IPS DF 6.9 (cell line): ENCODE measurements at places on chromosomes 7 and 10.

- peaks cover 2% of the 10 kb centered on the region; the same call in 1 of the 2 replicates for H3K4me1 ChIP-seq
- H3K36me3 ChIP-seq = no peaks in the 10 kb centered on the region
- no peak for DNase-seq
- no peak overlapping the region for H3K4me3 ChIP-seq
- H3K27ac ChIP-seq = no peak overlapping the region
Observed at GRCh38 chr10:42871823-42872222, 89.2 kb downstream of the BMS1 start.

GRCh38 chr10:16847644-16848043, 30.4 kb upstream of the RSU1 start:
- H3K27me3 ChIP-seq = no peaks in the 10 kb centered on the region
- H3K4me1 ChIP-seq = no peaks in the 10 kb centered on the region
- no peaks in the 10 kb centered on the region for H3K36me3 ChIP-seq
- DNase-seq = no peak
- no peak overlapping the region for H3K4me3 ChIP-seq
- H3K27ac ChIP-seq = no peak overlapping the region

DNA sequence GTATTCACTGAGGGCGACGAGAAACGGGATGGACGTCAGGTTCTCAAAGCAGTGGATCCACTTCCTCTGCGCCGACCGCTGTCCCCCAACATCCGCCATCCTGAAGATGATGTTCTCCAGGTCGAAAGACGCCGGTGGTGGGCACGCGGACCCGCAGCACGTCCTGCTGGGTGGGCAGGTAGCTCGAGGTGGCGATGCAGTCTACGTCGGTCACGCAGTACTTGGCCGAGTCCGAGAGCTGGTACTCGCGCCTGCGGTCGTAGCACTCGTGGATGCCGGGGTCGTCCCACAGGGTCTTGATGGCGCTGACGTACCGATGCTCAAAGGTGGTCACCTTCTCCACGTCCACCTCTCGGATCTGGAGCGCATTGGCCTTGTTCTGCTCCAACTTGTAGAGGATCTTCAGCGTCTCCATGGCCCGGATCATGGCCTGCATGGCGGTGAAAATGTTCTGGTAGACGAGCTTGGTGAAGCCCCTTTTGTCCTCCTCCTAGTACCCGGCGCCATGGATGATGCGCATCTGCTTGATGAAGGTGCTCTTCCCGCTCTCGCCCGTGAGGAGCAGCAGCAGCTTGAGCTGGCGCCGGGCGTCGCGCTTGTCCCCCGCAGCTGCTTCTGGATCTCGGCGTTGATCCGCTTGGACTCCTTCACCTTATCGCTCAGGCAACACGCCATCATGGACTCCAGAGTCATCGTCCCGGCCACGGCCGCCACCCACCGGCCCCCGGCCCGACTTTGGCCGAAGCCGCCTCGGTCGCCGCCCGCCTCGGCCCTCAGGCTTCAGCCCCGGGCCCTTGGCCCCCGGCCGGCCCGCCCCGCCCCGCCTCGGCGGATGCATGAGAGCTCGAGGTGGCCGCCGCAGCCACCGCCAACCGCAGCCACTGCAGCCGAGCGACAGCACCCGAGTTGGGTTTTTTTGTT, 122.9 kb upstream of the KCTD7 start:
- no peak overlapping the region for H3K27ac ChIP-seq
- H3K27me3 ChIP-seq = no peaks in the 10 kb centered on the region
- H3K4me3 ChIP-seq = no peak overlapping the region
- no peaks in the 10 kb centered on the region for H3K36me3 ChIP-seq

- H3K4me1 ChIP-seq = no peaks in the 10 kb centered on the region
- DNase-seq = no peak
- H3K27me3 ChIP-seq = no peaks in the 10 kb centered on the region
- no peaks in the 10 kb centered on the region for H3K36me3 ChIP-seq
Observed at GRCh38 chr10:62613424-62613823, 191.1 kb upstream of the ADO start.

- no peak overlapping the region for H3K27ac ChIP-seq
- H3K4me1 ChIP-seq = no peaks in the 10 kb centered on the region
- no peak for DNase-seq
- H3K27me3 ChIP-seq = peaks cover 22% of the 10 kb centered on the region
Observed at GRCh38 chr7:34357068-34357467, 300.9 kb upstream of the NPSR1 start.

DNA sequence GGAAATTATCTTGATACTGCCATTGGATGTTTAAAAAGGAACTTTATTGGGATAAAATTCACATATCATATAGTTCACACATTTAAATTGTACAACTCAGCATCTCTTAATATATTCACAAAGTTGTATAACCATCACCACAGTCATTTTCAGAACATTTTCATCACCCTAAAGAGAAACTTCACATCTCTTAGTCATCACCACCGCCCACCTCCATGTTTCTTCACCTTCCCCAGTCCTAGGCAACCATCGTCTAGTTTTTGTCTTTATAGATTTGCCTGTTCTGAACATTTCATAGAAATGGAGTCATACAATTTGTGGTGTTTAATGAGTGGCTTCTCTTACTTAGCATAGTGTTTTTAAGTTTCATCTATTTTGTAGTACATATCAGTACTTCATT, 96.6 kb downstream of the ANKRD30A start:
- H3K4me1 ChIP-seq = no peaks in the 10 kb centered on the region
- H3K36me3 ChIP-seq = no peaks in the 10 kb centered on the region
- DNase-seq = no peak
- no peaks in the 10 kb centered on the region for H3K27me3 ChIP-seq
- H3K27ac ChIP-seq = no peak overlapping the region

DNA sequence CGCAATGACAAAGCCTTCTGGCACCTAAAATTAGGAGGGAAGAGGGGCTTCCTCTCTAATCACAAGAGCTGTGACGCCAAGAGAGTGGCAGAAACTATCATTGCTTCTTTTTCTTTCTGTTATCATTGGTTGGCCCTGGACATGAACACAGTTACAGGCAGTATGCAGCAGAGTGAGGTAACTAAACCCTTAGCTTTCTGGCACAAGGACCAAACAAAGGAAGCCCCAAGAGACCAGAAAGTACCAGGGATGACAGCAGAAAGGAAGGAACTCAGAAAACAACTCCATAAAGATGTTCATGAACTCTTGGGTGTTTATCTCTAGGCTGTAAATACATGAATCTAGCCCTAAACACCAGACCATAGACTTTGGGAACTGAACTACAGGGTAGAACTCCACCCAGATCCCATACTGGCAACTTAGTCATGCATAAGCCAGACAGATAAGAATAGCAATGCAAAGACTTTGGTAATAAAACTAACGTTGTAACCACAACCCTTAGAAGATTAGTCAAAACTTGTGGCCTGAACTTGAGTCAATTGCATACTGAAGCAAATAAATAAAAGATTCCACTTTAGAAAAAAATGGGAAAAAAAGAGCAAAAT, 195.7 kb upstream of the PTN start:
- no peak overlapping the region for H3K4me3 ChIP-seq
- H3K36me3 ChIP-seq = no peaks in the 10 kb centered on the region
- DNase-seq = no peak
- no peaks in the 10 kb centered on the region for H3K27me3 ChIP-seq

GRCh38 chr7:2357571-2357970, 2.9 kb downstream of the EIF3B start:
- no peaks in the 10 kb centered on the region for H3K27me3 ChIP-seq
- H3K36me3 ChIP-seq = peaks cover 10% of the 10 kb centered on the region
- H3K4me3 ChIP-seq = no peak overlapping the region
- no peak overlapping the region for H3K27ac ChIP-seq

- H3K27ac ChIP-seq = no peak overlapping the region
- no peaks in the 10 kb centered on the region; the same call in none of the 2 replicates for H3K4me1 ChIP-seq
- no peaks in the 10 kb centered on the region for H3K27me3 ChIP-seq
- no peaks in the 10 kb centered on the region for H3K36me3 ChIP-seq
- DNase-seq = no peak
Observed at GRCh38 chr7:130367836-130368746, 12.2 kb upstream of the CPA1 start.

DNA sequence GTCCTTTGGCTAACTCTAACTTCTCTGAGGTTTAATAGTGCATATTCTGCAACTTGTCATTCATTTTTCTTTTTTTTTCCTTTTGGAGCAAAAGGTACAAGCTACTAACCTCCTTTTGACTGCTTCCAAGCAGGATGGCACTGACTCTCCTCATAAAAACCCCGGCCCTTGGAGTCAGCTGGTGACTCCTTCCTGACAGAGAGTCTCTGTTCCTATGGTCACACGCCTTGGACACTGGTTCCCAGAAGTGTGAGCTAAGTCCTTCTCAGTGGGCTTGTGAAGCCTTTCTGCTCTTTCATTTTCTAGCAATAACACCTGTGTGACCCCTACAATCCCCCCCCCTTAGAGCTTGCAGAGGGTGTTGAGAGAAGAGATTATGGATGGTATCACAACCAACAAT, 21.7 kb downstream of the DOCK4 start:
- H3K4me1 ChIP-seq = no peaks in the 10 kb centered on the region
- no peak overlapping the region for H3K27ac ChIP-seq
- H3K4me3 ChIP-seq = no peak overlapping the region
- no peaks in the 10 kb centered on the region for H3K36me3 ChIP-seq
- H3K27me3 ChIP-seq = no peaks in the 10 kb centered on the region

GRCh38 chr7:101865455-101865854, 48.0 kb downstream of the CUX1 start:
- no peaks in the 10 kb centered on the region for H3K27me3 ChIP-seq
- H3K4me3 ChIP-seq = no peak overlapping the region
- no peaks in the 10 kb centered on the region for H3K36me3 ChIP-seq
- H3K27ac ChIP-seq = no peak overlapping the region
- DNase-seq = no peak

GRCh38 chr10:79349072-79349491, 1.8 kb downstream of the PPIF start:
- H3K27me3 ChIP-seq = no peaks in the 10 kb centered on the region
- no peak overlapping the region for H3K4me3 ChIP-seq
- no peak overlapping the region for H3K27ac ChIP-seq
- peaks cover 34% of the 10 kb centered on the region for H3K36me3 ChIP-seq
- DNase-seq = no peak

- H3K4me3 ChIP-seq = no peak within 1 kb of the TSS
- peaks cover 8% of the 10 kb centered on the region; the same call in 1 of the 2 replicates for H3K4me1 ChIP-seq
- no peak within 1 kb of the TSS for H3K27ac ChIP-seq
- H3K36me3 ChIP-seq = no peaks in the 10 kb centered on the region
- H3K27me3 ChIP-seq = no peaks in the 10 kb centered on the region
Observed at GRCh38 chr7:31687024-31687748, at the start of gene PPP1R17. TSS of gene PPP1R17 (plus strand) at chr7:31687215. CDS start at chr7:31692442, 5,227 bp downstream.
